Smooth muscle cell of the brain vasculature (primary cell): ENCODE measurements at places on chromosomes 2 and 18.

DNA sequence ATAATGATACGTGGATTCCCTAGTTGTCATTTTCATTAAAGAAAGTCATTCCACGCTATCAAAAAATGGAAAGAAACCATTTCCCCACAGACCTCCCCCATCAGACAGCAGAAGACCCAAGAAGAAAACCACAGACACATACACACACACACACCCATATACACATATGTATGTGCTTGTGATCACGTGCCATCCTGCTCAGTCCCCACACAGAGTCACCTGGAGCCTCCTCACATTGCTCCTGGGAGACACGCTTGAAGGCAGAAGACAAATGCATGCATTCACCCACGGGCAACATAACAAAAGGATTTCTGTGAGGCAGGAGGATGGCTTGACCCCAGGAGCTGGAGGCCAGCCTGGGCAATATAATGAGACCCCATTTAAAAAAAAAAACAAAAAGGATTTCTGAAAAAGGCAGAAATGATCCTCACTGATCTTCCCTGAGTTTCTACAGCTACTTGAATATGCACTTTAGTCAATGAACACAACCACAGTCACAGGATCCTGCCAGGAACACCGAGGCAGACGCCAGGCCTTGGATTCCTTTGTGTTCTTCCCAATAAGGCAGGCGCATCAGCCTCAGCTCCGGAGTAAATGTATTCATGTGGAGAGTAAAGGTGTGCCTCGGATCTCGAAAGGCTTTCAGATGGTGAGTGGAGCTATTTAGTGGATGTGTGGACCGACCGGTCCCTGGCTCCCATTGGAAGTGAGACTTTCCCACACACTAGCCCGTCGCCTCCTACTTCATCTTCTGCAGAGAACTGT, 21.0 kb downstream of the TGFBRAP1 start:
- no peak for DNase-seq

DNA sequence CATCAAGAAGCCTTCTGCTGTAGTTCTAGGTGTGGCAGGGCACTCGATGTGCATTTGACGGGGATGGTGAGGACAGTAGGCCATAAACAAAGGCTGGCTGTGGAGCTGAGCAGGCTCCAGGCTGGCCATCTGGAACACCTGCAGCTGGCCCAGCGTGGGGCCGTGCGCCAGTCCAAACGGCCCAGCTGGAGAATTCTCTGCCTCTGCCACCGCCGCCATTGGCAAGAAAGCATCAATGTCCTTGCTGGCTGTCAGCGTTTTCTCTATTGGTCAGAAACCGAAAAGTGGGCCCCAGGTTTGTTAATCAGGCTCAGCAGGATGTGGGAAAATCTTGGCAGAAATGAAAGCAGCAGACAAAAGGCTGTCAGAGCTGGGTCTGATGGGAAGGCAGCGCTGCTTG, 24.0 kb upstream of the CTIF start:
- DNase-seq: no peak

DNA sequence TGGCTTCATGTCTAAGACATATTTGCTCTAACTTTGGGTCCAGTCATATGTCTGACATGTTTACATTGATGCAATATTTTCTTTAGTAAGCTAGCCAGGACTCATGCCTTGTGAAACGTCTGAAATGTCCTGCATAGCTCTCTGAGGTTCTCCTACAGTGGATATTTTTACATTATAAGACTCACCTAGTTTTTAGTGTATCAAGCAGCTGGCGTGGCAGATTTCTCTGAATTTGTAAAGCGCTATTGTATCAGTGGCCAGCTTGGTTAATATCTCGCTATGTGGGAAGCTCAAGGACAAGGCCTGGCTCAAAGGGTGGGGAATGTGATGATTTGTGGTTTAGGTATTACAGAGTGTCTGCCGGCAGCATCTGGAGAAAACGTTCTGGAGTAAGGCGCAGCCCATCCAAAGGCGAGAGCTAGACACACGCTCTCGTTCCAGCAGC, 164.3 kb downstream of the LTBP1 start:
- no peak for DNase-seq

DNA sequence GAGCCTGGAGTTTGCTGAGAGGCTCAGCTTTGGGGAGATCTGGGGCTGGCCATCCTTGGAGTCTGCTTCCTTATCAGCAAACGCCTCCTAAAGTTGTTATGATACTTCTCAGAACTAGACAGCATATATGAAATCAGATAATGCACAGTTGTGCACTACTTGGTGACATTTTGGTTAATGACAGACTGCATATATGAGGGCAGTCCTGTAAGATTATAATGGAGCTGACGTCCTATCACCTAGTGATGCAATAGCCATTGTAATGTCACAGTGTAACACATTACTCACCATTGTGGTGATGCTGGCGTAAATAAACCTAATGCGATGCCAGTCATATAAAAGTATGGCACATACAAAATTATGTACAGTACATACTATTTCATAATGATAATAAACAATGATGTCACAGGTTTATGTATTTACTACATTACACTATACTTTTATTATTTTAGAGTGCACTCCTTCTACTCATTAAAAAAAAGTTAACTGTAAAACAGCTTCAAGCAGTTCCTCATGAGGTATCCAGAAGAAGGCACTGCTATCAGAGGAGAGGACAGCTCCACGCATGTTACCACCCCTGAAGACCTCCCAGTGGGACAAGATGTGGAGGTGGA, 298.1 kb upstream of the REV1 start:
- no peak for DNase-seq

DNA sequence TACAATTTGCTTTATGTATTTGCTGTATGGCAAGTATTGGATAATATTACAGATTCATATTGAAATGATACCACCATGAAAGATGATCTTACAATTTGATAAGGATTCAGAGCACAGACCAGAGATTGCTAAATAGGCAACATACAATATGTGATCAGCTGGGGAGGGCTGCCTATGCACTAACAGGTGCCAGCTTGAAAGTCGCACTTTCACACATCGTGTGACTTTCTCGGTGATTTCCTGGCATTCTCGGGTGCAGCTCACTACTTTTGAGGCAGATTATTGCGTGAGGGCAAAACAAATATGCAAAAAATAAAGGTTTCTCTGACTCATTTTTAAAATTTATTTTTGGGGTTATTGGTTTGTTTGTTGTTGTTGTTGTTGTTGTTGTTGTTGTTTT, 36.0 kb downstream of the RBMS1 start:
- DNase-seq: no peak

DNA sequence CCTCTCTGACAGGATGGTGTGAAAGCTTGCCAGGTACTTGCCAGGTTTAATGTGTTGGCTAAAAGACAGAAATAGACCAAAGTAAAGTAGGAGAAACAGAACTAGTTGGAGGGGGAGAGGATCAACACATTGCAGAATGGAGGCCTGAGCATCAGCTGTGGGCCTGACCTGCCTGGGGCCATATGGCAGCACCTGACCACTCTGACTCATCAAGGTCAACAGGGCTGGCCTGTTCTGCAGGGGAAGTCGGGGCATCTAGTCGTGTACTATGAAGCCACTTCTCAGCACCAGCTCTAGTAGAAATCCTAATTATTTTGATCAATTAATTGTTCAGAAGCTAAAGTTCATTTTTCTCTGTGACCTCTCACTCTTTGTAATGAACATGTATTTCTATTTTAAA, 35.8 kb upstream of the NOSTRIN start:
- no peak for DNase-seq

- no peak for DNase-seq
Measured at GRCh38 chr18:48186131-48186766, 222.9 kb downstream of the ZBTB7C start.

GRCh38 chr2:144181001-144181400, 338.9 kb downstream of the ZEB2 start:
- DNase-seq: no peak

GRCh38 chr2:124533226-124533954, 508.3 kb downstream of the CNTNAP5 start:
- DNase-seq: no peak

DNA sequence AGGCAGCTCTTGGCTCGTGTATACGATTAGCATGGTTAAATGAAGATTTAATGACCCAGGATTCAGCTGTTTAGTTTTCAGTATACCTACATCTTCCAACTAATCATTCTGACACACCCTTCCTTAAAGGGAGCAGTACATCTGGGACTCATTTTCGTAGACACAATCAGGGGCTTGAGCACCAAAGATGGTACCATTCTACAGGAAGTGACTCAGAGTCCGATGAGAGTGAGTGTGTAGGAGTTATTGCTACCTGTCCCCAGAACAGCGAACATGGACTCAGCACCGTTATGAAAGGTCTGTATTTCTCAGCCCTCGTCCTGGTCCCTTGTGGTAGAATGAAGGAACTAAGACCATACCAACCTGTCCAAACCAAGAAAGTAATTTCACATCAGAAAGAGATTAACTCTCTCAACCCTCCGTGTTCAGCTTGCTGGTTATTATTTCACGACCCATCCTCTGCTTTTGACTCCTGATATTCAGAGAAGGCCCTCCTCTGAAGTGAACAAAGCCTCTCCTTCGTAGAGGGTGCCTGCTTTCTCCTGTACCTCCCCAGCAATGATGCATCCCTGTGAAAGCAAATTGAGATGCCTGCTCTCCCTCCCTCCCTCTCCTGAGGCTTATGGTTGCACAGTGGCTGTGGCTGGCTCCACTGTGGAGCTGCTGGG, 214.8 kb downstream of the MTX2 start:
- no peak for DNase-seq

- DNase-seq: peak; percentile 44
Measured at GRCh38 chr18:58529714-58530354, 99.1 kb downstream of the ALPK2 start.

GRCh38 chr18:48840491-48840877, 110.3 kb downstream of the SMAD7 start:
- no peak for DNase-seq

DNA sequence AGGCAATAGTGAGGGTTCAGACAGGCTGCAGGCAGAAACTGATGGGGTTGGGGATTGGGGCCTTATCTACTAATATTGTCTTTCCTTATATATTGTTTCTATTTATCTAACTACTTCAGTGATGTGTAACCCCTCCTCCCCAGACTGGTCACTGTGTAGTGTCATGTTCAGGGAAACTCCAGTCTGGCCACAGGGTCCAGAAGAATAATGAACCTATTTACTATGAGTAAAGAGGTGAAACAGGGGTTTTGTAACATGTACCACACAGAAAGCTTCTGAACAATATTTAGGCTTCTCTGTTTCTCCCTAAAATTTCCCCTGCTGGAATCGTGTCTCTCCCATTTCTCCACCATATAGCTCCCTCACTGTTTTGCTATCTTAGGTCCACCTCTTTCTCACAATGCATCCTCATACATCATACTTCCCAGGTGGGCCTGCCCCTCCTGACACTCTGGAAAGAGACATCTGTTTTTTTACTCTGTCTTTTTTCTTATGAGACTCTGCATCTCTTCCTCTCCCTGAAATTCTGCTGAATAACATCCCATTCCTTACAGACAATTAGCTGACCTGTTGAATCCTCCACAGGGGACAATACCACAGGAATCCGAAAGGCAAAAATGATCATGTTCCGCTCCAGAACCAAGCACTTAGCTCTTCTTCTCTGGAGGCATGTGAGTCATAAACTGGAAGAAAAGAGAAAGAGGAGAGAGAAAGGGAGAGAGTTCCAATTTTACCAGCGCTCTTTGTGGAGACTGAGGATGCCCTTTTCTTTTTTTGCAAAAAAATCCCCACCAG, 154.8 kb downstream of the ZEB2 start:
- peak; percentile 87 for DNase-seq

GRCh38 chr18:53817976-53818950, 406.2 kb downstream of the MBD2 start:
- DNase-seq: no peak
